AG09319 (cell line): ENCODE measurements at places on chromosomes 4 and X.

DNA sequence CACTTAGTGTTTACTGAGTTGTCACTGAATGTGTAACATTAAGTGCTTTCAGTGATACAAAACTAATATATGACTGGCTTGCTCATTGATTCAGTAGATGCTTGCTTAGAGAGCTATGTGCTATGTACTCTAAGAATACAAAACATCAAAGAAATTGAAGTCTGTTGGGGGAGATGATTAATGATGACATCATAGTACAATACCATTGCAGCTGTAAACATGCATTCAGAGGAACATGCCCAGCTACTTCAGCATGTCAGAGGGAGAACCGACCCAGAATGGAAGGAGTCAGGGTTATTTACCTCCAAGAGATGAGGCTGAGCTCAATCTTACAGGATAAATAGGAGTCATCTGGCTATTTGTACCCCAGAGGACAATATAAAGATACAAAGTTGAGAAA is 290.8 kb downstream of the TENM3 start:
- no peak for DNase-seq

DNA sequence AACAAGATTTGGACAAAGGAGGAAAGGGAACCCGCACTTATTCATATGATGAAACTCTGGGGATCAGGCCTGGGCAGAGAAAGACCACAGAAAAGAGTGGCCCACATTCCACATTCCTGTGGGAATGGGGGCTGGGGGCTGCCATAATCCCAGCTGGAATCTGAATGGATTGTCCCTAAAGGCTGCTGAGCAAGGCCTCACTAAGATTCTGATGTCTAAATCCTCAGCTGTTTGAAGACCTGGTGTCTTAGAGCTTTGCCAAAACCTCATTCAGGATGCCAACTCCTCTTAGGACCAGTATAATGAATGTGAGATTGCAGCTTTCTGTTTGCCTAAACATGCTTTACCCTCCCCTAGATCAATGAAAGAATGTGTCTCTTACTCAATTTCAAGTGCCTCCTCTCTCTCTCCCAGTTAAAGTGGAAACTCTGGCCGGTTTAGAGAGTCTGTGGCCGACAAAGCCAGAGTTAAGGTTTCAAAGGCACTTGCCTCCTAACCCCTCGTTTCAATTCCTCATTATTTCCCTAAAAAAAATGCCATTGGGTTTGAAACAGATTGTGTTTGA is 33.3 kb upstream of the GPC4 start:
- DNase-seq, result no peak

GRCh38 chr4:93809773-93810172 is 18.8 kb upstream of the ATOH1 start:
- no peak for DNase-seq

GRCh38 chrX:153561337-153561736 is 37.6 kb downstream of the CCNQ start:
- DNase-seq, result no peak

DNA sequence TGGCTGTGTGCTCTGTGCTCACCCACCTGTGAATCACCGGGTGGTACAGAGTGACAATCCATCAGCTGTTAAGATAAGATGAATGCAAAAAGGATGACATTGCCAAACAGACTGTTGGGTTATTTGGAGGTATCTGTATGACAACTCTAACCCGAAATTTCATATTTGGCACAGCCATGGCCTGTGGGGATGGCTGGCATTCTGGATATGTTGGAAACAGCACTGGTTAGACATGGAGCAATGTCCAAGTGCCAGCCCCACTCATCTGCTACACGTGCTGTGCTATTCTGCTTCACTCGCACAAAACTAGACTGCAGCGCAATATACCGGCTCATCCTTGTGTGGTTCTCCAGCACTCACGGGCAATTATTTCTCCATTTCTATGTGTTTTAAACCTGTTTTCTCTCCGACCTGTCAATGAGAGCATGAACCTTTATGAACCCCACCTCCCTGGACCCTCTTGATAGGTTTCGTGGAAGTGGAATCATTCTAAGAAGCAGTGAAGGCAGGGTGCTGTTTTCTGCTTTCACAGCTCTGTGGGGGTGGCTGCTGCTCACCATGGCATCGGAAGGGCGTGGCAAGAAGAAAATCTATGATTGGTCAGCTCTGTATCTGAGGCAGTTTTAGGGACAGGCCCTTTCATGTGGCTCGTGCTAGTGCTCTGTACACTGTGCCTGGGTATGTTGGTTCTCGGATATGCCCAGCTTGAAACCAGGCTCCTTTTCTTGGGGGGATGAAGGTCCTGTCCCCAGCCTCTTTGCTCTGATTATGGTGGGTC is 94.9 kb downstream of the ENPP6 start:
- no peak for DNase-seq

DNA sequence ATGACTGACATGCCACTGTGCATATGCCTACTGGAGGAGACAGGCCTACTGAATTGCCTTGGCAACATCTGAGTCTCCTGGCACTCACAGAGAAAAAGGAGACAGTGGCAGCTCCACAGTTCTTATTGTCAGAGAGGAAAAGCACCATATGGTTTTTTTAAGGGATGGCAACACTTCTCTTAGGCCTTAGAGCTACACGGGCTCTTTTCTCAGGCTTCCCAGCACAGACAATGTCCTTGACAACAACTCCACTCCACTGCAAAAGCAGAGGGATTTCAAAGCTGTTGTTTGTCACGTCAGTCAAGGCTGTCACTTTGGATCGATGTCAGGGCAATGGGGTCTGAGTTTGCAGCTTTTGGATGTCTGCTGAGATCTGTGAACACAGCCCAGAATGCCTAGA is 4.7 kb upstream of the CLCN4 start:
- no peak for DNase-seq

DNA sequence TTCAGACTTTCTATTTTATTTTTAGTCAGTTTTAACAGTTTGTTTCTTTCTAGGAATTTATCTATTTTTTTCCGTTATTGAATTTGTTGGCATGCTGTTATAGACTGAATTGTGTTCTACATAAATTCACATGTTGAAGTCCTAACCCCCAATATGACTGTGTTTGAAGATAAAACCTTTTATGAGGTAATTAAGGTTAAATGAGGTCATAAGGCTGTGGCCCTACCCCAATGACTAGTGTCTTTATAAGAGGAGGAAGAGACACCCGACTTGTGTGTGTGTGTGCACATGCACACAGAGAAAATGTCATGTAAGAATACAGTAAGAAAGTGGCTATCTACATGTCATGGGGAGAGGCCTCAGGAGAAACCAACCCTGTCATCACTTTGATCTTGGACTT is 146.3 kb downstream of the BRWD3 start:
- DNase-seq, result no peak

DNA sequence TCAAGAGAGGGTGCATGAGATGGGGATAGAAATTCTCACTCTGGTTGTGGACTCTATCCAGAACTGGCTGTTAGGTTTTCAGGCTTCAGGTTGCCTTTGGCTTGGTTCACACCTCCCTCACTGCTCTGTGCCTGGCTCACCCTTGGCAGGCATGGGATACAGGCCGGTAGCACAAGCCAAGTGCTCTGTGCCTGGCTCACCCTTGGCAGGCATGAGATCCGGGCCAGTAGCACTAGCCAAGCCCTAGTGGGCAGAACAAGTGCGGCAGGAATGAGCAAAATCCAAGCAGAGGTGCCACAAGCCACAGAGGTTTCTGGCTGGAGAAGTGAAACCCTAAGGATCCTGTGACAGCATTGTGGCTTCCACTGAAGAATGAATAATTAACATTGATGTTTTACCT is 1642.3 kb downstream of the C4orf33 start:
- no peak for DNase-seq

- no peak for DNase-seq
Observed at GRCh38 chrX:13711141-13711540, 22.2 kb downstream of the RAB9A start.

DNA sequence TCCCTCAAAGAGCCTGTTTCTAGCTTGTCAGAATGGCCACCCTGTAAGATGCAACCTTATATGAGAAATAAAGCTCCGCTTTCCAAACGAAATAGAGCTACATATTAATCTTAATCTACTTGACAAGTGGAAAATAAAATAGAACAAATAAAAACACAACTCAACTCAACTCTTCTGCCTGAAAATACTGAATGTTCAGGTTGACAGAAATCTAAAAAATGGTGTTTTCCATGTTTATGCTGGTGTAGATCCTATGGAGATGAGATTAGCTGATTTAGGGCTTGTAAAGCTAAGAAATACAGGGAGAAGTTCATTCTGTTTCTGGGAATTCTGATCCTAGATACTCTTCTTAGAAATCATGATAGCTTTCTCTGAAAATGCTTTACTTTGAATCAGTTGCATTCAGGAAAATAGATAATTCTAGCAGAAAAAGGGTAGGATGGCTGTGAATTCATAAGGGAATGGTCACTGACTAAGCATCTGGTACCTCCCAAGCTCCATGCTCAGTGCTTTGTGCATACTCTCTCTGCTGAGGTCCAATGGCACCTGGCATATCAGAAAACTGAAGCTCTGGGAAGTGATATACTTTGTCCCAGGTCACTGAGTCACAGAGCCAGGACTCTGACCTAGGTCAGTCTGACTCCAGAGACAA is 89.2 kb upstream of the EXOC1L start:
- DNase-seq, result no peak

DNA sequence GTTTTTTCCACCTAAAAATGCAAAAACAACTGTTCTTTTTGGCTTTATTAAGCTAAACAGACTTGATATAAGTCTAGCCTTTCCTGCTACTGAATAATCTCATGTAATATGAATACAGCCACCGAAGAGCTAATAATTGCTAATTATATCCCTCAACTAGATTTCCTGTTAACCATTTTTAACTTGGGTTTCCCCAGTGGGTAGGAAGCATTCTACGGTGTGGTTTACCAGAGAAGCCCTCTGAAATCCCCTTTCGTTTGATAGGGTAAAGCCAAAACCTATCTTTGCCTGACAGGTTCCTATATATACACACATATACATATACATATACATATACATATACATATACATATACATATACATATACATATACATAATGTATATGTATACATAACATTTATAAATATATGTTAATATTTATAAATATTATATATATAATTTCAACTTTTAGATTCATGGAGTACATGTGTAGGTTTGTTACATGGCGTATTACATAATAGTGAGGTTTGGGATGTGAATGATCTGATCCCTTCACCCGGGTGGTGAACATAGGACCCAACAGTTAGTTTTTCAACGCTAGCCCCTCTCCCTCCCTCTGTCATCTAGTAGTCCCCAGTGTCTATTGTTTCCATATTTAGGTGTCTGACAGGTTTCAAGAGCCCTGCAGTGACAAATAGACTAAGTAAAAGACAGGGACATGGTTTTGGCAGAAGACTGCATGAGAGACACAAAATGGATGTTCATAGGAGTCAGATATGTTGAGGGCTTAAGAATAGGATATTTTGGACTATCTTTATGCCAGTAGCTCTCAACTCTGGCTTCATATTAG is 62.4 kb downstream of the ATXN3L start:
- DNase-seq, result no peak

- DNase-seq, result no peak
Observed at GRCh38 chr4:78720994-78721677, 55.0 kb upstream of the BMP2K start.

DNA sequence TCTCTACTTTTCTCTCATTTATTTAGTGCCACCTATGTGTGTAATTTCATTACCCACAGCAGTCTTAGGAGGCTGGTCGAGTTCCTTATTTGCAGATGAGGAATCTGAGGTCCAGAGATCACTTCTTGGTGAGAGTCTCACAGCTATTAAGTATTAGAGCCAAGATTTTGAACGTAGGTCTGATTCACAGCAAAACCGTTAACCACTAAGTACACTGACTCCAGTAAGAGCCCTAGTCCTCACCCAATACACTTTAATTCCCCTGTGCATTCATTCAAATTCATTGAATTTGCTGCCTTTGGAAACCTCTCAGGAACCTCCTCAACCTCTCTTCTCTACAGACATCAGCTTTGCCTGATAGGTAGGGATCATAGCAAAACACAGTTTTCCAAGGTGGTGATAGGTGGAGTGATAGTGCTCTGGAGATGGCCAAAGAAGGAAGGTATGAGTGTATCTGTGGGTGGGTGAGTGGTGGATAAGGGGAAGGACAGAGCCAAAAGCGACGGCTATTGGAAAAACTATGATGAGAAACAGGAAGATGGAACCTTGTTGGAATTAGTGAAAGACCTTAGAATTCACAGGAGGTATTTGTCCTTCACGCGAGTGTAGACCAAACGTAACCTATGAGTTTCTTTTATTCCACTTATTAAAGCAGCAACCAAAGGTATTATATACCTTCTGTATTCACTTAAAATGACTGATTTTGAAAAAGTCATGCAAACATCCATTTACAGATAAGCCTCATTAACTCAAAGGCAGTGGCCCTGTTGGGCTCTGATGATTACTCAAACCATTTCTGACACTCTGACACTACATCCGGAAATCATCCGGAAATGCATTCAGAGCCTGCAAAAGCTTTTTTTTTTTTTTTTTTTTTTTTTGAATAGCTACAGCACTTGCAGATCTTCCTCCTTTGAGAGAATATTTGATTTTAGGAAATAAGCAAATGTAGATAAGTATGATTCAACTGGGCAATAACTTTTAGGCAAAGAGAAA is 6.3 kb downstream of the FMR1 start:
- DNase-seq, result no peak

- no peak for DNase-seq
Observed at GRCh38 chr4:41918278-41918677, 17.0 kb upstream of the TMEM33 start.
